ENCODE measurements at places on chromosomes 6 and 20.
A peak's percentile ranks its signal among the peaks of the same experiment; 100 is the strongest.

- no peak for DNase-seq
- peaks cover 2% of the 10 kb centered on the region for H3K4me1 ChIP-seq
- H3K27me3 ChIP-seq, result peaks cover 36% of the 10 kb centered on the region
- H3K36me3 ChIP-seq, result no peaks in the 10 kb centered on the region
- H3K4me3 ChIP-seq, result no peak overlapping the region
Observed at GRCh38 chr6:33243476-33243875, 28.2 kb downstream of the VPS52 start.

DNA sequence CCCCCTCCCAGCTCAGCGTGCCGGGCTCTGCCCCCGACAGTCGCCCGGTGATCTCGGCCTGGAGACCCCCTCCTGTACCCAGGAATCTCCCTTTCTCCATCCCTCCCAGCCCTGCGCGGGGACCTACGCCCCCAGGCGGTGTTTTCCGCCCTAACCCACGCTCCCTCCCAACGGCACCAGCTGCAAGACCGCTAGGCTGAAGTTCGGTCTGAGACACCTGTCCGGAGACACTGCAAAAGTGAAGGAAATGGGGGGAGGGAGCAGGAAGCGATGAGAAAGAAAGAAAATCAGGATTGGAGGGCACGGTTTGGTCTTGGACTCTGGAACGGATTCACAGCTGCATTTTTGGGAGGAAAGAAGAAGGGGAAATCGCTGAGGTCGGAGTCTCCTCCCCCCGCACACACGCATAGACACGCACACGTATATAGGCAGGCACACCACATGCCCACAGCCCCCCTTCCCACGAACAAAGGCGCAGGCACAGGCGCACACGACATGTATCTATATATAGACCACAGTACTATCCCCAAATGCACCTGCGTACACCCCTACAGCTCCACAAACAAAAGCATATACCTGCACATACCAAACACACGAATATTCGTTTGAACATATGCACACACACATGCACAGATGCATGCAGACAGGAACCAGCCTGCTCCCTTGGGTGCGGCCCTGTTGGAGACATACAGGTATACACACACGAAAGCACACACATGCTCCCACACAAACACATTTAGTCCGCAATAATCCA is 1.0 kb downstream of the SLC32A1 start:
- no peak for DNase-seq
- peaks cover 96% of the 10 kb centered on the region for H3K27me3 ChIP-seq
- H3K27ac ChIP-seq, result peak overlapping the region; percentile 43
- H3K4me3 ChIP-seq, result peak overlapping the region; percentile 80

DNA sequence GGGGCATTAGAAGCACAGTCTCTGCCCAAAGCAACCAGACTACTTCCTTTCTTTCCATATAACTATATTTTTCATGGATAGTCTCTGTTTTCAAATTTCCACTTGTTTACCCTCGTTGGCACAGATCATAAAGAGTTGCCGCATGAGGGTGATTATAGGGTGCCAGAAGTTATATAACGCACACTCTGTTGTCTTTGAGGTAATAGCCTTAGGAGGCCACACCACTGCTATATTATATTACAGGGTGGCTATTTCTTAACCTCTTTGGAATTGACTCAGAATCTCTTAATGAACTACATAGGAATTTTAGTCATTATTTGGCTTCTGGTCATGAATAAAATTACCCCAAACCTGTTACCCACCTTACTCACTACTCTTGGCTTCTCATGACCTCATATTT is 43.7 kb downstream of the KCNQ5 start:
- no peak overlapping the region for H3K4me3 ChIP-seq
- H3K36me3 ChIP-seq, result no peaks in the 10 kb centered on the region
- no peak overlapping the region for H3K27ac ChIP-seq
- H3K27me3 ChIP-seq, result no peaks in the 10 kb centered on the region
- no peaks in the 10 kb centered on the region for H3K4me1 ChIP-seq

DNA sequence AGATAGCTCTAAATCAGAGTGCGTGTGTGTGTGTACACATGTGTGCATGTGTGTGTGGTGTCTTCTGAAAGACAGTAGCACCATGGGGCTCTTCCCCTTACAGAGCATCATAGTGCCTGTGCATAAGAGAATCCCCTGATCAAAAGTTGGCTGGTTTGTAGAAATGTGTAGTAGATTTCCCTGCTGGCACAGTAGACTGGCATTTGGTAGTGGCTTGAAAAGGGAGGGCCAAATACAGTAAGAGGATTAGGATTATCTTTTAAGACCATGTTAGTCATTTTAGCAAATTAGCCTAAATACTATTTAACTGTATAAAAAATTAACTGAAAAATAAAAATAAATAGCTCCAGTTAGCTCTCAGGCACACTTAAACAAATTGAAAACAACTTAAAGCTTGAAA is 112.6 kb downstream of the B3GAT2 start:
- peaks cover 14% of the 10 kb centered on the region for H3K4me1 ChIP-seq
- no peak overlapping the region for H3K4me3 ChIP-seq
- H3K36me3 ChIP-seq, result peaks cover 13% of the 10 kb centered on the region
- no peaks in the 10 kb centered on the region for H3K27me3 ChIP-seq
- DNase-seq, result no peak

DNA sequence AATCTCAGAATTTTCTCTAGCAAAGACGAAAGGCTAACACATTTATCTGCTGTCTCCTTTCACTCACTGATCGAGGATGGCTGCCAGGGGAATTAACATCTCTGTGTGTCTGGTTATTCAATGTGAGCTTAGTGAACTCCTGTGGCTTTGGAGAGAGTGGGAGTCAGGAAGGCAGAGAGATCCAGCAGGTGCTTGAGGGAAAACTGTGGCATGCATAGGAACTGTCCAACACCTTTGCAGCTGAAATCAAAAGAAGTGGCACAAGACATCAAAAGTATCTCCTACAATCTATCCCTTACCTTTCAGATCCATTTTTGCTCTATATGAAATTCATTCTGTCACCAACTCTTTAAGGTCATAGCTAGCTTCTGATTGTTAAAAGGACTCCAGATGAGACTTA is 11.8 kb upstream of the FAM184A start:
- no peaks in the 10 kb centered on the region for H3K36me3 ChIP-seq
- no peaks in the 10 kb centered on the region for H3K4me1 ChIP-seq
- DNase-seq, result no peak
- H3K27ac ChIP-seq, result no peak overlapping the region
- no peak overlapping the region for H3K4me3 ChIP-seq

GRCh38 chr20:38776363-38776762 is 28.1 kb downstream of the ACTR5 start:
- no peak overlapping the region for H3K27ac ChIP-seq
- no peak overlapping the region for H3K4me3 ChIP-seq
- H3K4me1 ChIP-seq, result peaks cover 8% of the 10 kb centered on the region
- no peak for DNase-seq
- peaks cover 27% of the 10 kb centered on the region for H3K36me3 ChIP-seq
- no peaks in the 10 kb centered on the region for H3K27me3 ChIP-seq

GRCh38 chr6:73854998-73855718 is 159.2 kb downstream of the CD109 start:
- no peaks in the 10 kb centered on the region for H3K4me1 ChIP-seq
- no peak overlapping the region for H3K4me3 ChIP-seq
- no peak overlapping the region for H3K27ac ChIP-seq
- peaks cover 5% of the 10 kb centered on the region for H3K27me3 ChIP-seq
- no peak for DNase-seq

DNA sequence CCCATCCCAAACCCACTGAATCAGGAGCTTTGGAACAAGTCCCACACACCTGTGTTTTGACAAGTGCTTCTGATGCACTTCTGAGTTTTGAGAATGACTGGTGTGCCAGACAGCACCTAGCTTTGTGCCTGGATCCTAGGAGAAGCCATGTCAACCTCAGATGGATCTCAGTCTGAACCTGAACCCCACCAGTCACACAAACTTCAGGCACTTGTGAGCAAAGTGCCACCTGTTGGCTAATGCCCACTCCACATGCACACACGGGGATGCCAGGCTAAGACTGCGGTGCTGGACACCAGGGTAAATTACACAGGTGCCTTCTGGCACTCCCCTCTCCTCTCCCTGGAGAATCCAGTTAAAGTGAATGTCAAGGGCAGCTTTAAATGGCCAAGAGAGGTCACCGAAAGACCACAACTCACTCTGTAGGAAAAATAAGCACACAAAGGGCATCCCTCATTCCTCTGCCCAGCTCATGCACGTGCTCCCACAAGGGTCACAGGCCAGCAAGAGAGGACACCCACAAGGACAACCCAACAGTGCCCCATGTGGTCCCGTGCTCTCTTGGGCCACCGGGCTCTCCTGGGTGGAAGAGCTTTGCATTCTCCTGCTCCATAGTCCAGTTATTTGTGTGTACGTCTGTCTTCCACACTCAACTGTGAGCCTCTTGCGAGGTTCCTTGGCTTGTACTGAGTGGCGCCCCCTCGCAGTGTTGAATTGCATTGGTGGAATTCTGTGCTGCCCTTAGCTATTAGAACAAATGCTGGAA is 45.6 kb downstream of the TAF8 start:
- DNase-seq, result no peak

- no peaks in the 10 kb centered on the region for H3K27me3 ChIP-seq
- H3K4me1 ChIP-seq, result peaks cover 41% of the 10 kb centered on the region
- no peaks in the 10 kb centered on the region for H3K36me3 ChIP-seq
- H3K27ac ChIP-seq, result no peak overlapping the region
Observed at GRCh38 chr6:128511506-128511905, 8.9 kb downstream of the PTPRK start.

- H3K27me3 ChIP-seq, result peaks cover 32% of the 10 kb centered on the region
- peaks cover 4% of the 10 kb centered on the region for H3K36me3 ChIP-seq
- H3K4me3 ChIP-seq, result peak overlapping the region; percentile 92
- peak overlapping the region; percentile 62 for H3K27ac ChIP-seq
Observed at GRCh38 chr6:29631860-29632731, 887 bp downstream of the GABBR1 start.

- no peaks in the 10 kb centered on the region for H3K4me1 ChIP-seq
- no peak overlapping the region for H3K27ac ChIP-seq
- no peak for DNase-seq
- H3K4me3 ChIP-seq, result no peak overlapping the region
- peaks cover 3% of the 10 kb centered on the region for H3K27me3 ChIP-seq
Observed at GRCh38 chr20:39563349-39563748, 601.2 kb downstream of the DHX35 start.

GRCh38 chr6:70371454-70372105 is 41.7 kb upstream of the FAM135A start:
- peaks cover 11% of the 10 kb centered on the region for H3K27me3 ChIP-seq
- no peak overlapping the region for H3K4me3 ChIP-seq
- no peak overlapping the region for H3K27ac ChIP-seq
- DNase-seq, result no peak

- no peaks in the 10 kb centered on the region for H3K27me3 ChIP-seq
- DNase-seq, result no peak
- no peak overlapping the region for H3K4me3 ChIP-seq
- H3K4me1 ChIP-seq, result no peaks in the 10 kb centered on the region
- no peak overlapping the region for H3K27ac ChIP-seq
Observed at GRCh38 chr6:67450641-67451040, 1184.4 kb upstream of the ADGRB3 start.

GRCh38 chr6:144762469-144762868 is 477.3 kb downstream of the UTRN start:
- H3K36me3 ChIP-seq, result peaks cover 10% of the 10 kb centered on the region
- no peak for DNase-seq
- no peaks in the 10 kb centered on the region for H3K4me1 ChIP-seq
- H3K27me3 ChIP-seq, result no peaks in the 10 kb centered on the region
- no peak overlapping the region for H3K4me3 ChIP-seq

DNA sequence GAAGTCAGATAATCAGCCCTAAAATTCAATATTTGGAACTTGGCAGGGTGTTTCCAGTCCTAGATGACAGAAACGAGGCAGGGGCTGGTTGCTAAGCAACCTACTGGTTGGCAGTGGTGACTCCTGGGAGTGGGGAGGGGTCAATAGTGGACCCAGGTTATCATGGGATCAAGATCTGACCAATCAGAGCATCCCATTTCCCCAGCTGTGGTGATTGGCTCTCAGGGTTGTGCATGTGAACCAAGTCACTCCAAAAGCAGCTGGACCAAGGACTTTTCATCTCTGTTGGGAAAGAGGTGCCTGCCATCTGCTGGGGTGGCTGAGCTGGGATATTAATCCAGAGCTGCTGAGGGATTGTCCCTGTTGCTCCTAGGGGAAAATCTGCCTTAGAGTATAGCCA is 253.4 kb downstream of the PREX1 start:
- H3K27ac ChIP-seq, result no peak overlapping the region
- peaks cover 16% of the 10 kb centered on the region for H3K4me1 ChIP-seq
- H3K4me3 ChIP-seq, result no peak overlapping the region
- DNase-seq, result no peak

DNA sequence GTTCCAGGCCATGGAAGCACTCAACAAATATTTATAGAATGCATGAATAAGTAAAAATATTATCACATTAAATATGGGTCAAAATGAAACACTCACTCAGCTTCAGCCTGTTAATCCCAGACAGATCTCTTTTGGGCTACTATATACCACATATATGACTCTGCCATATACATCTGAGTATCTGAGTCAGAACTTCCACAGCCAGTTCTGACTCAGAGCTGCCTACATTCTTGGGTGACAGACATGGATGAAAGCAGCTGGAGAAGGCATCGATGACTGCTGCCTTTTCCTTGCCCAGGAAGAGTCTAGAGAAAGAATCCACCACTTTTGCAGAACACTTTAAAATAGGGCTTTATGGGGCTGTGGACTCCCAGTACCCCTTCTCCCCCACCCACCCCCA is 11.5 kb upstream of the PDYN start:
- H3K36me3 ChIP-seq, result no peaks in the 10 kb centered on the region
- H3K4me1 ChIP-seq, result no peaks in the 10 kb centered on the region
- no peak overlapping the region for H3K27ac ChIP-seq
- H3K27me3 ChIP-seq, result peaks cover 63% of the 10 kb centered on the region

DNA sequence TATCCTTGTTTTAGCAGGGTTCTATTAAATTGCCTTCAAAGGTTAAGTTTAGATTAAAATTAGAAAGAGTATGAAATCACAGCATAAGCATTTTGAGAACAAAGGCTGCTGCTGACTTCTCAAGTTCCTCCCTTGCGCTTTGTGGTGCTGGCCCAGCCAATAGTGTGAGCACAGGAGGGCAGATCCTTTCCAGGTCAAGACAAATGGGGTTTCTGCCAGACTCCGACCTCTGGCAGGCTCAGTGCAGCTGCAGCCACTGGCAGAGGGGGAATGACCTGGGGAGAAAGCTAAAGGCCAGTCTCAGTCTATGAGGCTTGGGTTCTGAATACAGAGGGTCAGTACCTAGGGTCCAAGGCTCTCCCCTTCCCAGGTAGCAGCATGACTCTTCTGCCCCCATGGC is 27.0 kb downstream of the CLIC5 start:
- peak overlapping the region; percentile 27 for H3K27ac ChIP-seq
- no peak for DNase-seq
- no peaks in the 10 kb centered on the region for H3K27me3 ChIP-seq
- no peaks in the 10 kb centered on the region for H3K36me3 ChIP-seq
- no peak overlapping the region for H3K4me3 ChIP-seq

GRCh38 chr6:166604911-166605310 is 18.4 kb upstream of the RAMACL start:
- peaks cover 12% of the 10 kb centered on the region for H3K36me3 ChIP-seq
- no peaks in the 10 kb centered on the region for H3K27me3 ChIP-seq
- no peak for DNase-seq

GRCh38 chr6:34151321-34152041 is 5.6 kb upstream of the GRM4 start:
- DNase-seq, result no peak
- H3K27ac ChIP-seq, result no peak overlapping the region
- H3K4me3 ChIP-seq, result peak overlapping the region; percentile 21
- peaks cover 73% of the 10 kb centered on the region for H3K27me3 ChIP-seq
- H3K36me3 ChIP-seq, result no peaks in the 10 kb centered on the region
